Ascending aorta (tissue), 2 donors: ENCODE measurements at places on chromosomes 7 and 10. TPM values are rescaled to one million over a fixed set of nuclear protein-coding genes. Genes with fewer than 3 reads are reported as not detected.

The CFAP43 gene
- 0.96 TPM for total RNA-seq

The SUN3 gene
- not detected for total RNA-seq

The CALML5 gene
- not detected for total RNA-seq

The ELMO1 gene
- 40.8 TPM for total RNA-seq

The ACTR3C gene
- total RNA-seq = 0.11 TPM

The DNAJB6 gene
- total RNA-seq = 79.1 TPM

The CCL24 gene
- not detected for total RNA-seq

The MIOS gene
- total RNA-seq = 14.6 TPM

The TAS2R5 gene
- total RNA-seq = not detected

DNA sequence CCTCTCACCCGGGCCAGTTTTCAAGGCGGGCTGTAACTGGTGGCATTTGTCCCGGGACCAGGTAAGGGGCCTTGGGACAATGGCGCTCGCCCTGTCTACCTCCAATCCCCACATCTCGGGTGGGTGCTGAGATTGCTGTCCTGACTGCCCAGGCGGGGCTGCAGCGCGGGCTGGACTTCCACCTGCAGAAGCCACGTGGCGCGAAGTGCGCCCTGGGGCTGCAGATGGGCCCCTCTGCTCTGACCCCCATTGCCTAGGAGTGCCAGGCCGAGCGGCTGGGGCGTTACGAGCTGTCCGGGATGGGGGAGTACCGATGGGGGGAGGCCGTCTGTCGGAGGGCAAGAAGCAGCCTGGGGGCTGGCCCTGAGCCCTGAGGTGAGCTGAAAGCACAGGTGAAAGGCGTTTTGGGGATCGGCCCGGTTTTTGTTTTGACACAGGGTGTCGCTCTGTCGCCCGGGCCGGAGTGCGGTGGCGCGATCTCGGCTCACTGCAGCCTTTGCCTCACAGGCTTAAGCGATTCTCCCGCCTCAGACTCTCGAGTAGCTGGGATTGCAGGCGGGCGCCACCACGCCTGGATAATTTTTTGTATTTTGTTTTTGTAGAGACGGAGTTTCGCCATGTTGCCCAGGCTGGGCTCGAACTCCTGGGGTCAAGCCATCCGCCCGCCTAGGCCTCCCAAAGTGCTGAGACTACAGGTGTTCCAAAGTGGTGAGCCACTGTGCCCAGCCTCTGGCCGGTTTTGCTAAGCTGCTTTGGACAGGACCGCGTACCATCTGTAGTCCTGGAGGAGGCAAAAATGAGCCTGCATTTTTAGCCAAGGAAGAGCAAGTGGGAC, at the start of gene SFXN2:
SFXN2 (plus strand) TSS at position 16 of the 835 bp plus-strand sequence. CDS start 12,001 bp downstream, outside the sequence.
- no peak for DNase-seq

DNA sequence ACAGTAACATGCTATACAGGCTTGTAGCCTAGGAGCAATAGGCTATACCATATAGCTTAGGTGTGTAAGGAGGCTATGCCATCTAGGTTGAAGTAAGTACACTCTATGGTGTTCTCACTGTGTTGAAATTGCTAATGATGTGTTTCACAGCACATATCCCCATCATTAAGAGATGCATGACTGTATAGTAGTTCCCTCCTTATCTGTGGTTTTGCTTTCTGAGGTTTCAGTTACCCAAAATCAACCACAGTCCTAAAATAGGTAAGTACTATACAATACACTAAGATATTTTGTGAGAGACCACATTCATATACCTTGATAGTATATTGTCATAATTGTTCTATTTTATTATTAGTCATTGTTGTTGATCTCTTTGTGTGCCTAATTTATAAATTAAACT, 12.7 kb downstream of the FZD1 start:
- DNase-seq = no peak

- no peak for DNase-seq
Measured at GRCh38 chr7:121331574-121331973, 2.8 kb downstream of the WNT16 start.

DNA sequence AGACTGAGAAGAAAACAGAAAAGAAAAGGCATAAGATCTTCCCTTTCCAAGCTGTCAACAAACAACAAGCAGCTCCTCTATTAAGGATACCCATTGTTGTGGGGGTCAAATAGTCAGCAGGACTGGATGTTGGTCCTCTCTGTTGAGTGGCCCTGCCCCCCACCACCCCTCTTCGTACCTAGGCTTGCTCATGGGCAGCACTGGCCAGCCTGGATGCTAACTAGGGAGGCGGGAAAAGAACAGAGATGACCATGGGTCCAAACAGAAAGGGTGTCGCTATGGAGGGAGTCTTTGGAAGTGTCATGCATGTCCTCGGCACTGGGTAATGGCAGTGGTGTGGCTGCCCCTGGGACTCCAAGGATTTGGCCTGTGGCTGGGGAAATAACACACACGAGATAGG, 45.6 kb downstream of the SPDYE5 start:
- DNase-seq = no peak

DNA sequence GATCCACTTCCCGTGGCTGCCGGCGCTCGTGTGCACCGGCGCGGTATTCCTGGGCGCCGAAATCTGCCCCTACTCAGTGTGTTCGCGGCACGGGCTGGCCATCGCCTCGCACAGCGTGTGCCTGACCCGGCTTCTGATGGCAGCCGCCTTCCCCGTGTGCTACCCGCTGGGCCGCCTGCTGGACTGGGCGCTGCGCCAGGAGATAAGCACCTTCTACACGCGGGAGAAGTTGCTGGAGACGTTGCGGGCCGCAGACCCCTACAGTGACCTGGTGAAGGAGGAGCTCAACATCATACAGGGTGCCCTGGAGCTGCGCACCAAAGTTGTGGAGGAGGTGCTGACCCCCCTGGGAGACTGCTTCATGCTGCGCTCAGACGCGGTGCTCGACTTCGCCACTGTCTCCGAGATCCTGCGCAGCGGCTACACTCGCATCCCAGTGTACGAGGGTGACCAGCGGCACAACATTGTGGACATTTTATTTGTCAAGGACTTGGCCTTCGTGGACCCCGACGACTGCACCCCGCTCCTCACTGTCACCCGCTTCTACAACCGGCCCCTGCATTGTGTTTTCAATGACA, 1.3 kb downstream of the CNNM1 start:
- DNase-seq = no peak

- DNase-seq = no peak
Measured at GRCh38 chr10:114539623-114540022, 118.5 kb downstream of the ABLIM1 start.

DNA sequence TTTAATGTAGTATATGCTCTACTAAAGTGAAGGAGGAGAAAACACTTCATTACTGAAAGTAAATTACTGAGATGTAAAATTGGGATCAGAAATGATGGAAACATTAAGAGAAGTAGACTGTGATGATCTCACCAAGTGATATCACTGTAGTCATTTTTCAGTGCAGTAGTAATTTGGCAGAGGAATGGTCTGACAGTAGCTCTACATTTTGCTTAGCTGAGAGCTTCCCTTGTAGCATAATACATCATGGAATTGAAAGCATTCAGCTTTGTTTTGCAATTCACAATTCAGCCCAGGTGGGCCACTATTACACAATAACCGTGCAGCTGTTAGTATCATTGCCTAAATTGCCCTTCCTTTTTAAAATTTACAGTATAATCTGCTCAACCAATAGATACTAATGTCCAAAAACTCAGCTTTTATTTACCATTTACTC, 19.4 kb upstream of the CABCOCO1 start:
- no peak for DNase-seq

DNA sequence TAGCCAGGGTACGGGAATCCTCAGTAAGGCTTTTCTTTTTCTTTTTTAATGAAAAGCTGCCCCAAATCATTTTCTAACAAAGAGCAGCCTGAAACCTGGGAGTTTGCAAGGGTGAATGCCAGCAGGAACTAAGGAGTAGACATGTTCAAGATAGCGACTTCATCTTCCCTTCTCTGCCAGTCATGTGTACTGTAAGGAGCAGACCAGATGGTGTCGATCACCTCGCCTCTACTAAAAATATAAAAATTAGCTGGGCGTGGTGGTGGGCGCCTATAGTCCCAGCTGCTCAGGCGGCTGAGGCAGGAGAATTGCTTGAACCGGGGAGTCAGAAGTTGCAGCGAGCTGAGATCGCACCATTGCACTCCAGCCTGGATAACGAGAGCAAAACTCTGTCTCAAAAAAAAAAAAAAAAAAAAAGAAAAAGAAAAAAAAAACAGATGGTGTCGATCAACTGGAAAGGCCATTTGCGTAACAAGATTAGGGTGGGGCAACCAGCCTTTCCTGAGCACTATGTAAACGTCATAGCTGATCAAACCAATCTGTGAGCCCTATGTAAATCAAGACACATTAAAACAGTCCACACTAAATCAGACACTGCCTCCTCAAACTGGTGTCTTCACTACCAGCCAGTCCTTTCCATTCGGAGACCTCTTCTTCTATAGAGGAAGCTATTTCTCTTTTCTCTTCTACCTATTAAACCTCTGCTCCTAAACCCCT, 33.8 kb downstream of the NOLC1 start:
- no peak for DNase-seq

DNA sequence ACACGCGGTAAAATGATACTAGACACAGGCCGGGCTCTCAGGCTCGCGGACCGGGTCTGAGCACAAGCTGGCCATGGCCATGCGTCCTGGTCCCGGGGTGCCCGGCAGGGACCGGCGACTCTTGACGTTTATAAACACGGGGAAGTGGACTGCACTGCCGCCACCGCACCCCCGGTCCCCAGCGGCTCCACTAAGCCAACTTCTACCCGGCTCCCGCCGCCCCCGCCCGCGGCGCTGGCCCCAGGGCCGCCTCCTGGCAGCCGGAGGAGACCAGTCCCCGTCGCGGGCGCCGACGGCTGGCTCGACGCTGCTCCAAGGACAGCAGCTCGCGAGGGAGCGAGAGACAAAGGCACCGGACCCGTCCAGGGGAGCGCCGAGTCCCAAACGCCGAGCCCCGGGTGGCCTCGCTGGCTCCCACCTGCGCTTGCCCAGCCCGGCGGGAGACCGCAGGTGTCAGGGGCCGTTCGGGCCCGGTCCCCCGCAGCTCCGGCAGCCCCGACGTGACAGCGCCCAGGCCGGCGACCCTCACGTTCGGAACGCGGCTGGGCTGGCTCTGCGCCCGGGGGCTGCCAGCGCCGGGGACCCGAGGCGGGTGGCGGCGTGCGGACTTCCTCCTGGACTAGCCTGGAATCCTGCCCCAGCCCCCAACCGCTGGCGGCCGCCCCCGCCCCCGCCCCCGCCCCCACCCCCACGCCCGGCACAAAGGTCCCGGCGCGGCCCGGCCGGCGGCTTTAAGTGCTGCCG, 517 bp downstream of the ITGB1 start:
- DNase-seq = no peak

GRCh38 chr7:6590645-6591110, 857 bp downstream of the INTS15 start:
- no peak for DNase-seq
